ENCODE measurements at places on chromosomes 6 and 20.

DNA sequence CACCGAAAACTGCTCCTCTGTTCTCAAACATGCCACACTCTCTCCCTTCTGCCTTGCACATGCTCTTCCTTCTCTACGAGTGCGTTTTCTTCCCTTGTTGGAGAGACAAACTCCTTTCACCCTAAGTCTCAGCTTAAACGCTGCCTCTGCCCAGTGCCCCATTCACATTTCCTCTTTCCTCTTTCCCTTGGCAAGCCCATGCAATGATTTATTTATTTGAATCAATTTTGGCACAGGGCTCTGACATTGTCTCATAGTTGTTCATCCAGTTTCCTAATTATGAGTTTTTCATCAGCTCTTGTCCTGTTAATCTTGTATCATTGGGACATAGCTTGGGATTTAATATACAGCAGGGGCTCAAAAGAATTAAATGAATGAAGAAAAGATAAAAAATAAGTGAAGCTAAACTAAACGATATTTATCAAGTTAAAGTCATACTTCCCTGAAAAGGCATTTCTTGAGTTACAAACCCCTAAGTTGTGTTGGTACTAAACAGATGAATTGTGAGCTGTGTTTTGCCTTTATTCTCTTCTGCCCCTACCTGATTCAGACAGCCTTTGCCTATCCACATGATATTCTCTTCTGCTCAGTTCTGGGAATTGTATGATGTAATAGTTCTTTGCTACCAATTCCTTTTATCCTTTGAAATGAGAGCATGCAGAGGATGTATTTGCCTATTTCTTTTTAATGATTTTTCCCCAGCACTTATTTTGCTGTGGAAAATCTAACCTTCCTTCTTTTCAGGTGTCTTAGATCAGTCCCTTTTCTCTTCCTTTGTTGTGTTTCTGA lies 704.4 kb downstream of the UTRN start:
- no peak for DNase-seq

- DNase-seq = no peak
Observed at GRCh38 chr6:108758884-108759283, 89.3 kb upstream of the ARMC2 start.

- DNase-seq = no peak
Observed at GRCh38 chr6:147046141-147046877, 157.9 kb upstream of the STXBP5 start.

- DNase-seq = no peak
Observed at GRCh38 chr20:43458422-43458924, 777 bp downstream of the SRSF6 start.

DNA sequence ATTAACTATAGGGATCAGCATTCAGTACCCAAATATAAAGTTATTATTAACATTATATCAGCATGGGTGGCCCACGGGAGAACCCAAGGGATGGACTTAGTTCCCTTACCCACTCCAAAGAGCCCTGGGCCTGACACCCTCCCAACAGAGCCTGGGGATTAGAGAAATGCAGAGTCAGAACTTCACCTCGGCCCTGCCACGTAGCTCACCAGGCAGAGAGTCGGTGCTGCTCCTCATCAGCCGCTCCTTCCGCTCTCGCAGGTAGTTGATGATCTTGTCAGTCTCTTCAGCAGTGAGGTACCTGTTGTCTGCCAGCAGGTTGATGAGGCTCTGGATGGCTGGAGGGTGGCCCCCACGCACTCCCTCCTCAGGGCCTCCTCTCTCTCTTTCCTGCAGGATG lies 26.6 kb downstream of the NCOA5 start:
- no peak for DNase-seq

GRCh38 chr20:45055056-45055455 lies 45.9 kb downstream of the KCNS1 start:
- DNase-seq = no peak

- DNase-seq = no peak
Observed at GRCh38 chr6:158999154-158999665, 792 bp downstream of the RSPH3 start.

DNA sequence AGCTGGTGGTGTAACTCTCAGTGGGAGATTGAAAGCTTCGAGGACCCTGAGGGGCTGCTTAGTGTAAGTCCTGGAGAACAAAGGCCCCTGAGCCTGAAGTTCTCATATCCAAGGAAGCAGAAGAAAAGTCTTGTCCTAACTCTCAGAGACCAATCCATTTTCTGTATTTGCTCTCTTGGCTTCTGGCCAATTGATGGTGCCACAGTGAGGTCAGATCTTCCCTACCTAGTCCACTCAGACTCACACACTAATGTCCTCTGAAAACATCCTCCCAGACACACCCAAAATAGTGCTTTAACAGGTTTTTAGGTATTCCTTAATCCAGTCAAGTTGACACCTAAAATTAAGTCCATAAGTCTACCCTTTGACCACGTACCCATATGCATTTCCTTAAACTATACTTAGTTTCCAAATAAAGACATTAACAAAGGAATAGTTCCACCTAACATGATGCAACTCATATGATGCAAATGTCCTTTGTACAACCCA lies 29.4 kb downstream of the ZNF292 start:
- no peak for DNase-seq
